ENCODE measurements at places on chromosomes 16 and 17.

- no peak for DNase-seq
Measured at GRCh38 chr17:38897176-38897575, 27.3 kb downstream of the LASP1 start.

DNA sequence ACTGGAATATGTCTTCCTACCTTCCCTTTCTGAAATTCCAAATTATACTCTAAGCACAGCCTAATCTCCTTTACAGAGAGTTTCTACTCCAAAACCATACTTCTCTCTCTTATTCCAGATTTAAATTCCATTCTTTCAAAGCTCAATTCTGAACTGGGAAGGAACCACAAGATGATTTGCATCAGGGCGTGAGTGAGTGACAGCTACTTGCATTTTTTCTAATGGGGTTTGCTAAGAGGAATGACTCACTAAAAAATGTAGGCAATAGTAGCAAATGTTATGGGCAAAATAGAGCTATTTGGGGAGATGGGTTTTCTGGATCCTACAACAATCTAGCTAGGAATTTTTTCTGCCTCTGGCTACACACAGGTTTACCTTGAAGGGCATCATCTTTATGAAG lies 244.6 kb upstream of the PSMD7 start:
- DNase-seq, result no peak

- no peak for DNase-seq
Measured at GRCh38 chr17:81460856-81461460, 51.6 kb downstream of the ACTG1 start.

GRCh38 chr17:77534137-77534536 lies 393.4 kb downstream of the SEC14L1 start:
- no peak for DNase-seq

GRCh38 chr17:67050471-67051154 lies 6.3 kb downstream of the CACNG1 start:
- DNase-seq, result no peak

GRCh38 chr17:74654742-74655141 lies 31.2 kb upstream of the CD300E start:
- DNase-seq, result no peak

- DNase-seq, result no peak
Measured at GRCh38 chr17:57284583-57284982, 28.3 kb downstream of the MSI2 start.

DNA sequence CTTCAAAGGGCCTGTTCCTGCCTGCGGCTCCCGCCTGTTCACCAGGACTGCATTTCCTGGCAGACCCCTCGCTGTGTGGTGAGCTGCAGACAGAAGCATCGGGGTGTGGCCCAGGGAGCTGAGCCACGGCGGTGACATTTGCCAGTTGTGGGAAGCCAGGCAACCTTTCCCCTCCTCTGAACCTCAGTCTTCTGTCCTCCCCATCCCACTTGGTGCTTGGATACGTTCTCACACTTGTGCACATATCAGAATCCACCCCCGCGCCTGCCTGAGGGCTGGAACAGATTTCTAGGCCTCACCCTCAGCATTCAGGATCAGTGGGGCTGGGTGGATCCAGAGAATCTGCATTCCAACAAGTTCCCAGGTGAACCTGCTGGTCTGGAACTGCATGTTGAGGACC lies 63.5 kb downstream of the CRISPLD2 start:
- no peak for DNase-seq

DNA sequence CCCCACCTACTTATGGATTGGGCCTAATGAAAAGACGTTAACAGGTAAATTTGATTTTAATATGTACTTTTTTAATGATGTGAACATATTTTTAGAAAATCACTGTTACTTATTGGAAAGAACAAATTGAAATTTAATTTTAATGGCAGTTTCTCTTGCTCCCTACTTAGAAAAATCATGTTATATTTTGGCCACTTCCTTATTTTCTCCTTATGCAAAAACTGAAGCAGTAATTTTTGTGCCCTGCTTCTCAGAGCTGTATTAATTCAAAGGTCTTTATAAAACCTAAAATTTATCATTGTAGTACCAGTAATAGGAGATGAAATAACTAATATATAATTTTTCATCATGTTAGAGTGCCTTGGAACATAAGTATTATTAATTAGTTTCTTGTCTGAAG lies 2.8 kb downstream of the ZPBP2 start:
- DNase-seq, result no peak

GRCh38 chr16:13529193-13529982 lies 390.6 kb upstream of the ERCC4 start:
- DNase-seq, result no peak

GRCh38 chr17:69401251-69401650 lies 13.2 kb upstream of the MAP2K6 start:
- DNase-seq, result no peak

All from activated T-cell treated with anti-CD3 and anti-CD28 coated beads for 1 hour (primary cell).